ENCODE measurements at places on chromosomes 5 and 9.
A peak's percentile ranks its signal among the peaks of the same experiment; 100 is the strongest.

DNA sequence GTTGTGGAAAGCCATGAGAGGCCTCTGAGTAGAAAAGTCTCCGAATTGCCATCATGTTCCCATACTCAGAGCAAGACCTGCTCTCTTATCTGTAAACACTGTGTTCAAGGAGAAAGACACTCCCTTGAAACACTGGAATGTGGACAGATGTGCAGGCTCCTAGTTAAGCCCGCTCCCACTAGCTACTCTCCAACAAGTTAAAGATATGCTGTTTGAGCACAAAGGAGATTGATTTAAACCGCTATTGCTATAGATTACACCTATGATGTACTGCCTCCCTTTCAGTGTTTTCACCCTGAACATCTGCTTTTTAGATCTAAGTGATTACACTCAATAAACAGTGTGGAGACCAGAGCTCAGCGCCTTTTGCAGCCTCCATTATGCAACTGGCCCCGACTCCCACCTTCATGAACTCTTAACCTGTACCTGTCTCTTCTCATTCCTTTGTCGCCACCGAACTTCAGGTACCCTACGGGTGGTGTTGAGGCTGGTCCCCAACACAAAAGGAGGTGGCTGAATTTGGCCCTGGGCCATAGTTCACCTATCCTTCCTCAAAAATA, 47.5 kb downstream of the TMEM245 start:
- DNase-seq = no peak

GRCh38 chr5:173670791-173671120, 54.3 kb upstream of the BOD1 start:
- no peak for DNase-seq

DNA sequence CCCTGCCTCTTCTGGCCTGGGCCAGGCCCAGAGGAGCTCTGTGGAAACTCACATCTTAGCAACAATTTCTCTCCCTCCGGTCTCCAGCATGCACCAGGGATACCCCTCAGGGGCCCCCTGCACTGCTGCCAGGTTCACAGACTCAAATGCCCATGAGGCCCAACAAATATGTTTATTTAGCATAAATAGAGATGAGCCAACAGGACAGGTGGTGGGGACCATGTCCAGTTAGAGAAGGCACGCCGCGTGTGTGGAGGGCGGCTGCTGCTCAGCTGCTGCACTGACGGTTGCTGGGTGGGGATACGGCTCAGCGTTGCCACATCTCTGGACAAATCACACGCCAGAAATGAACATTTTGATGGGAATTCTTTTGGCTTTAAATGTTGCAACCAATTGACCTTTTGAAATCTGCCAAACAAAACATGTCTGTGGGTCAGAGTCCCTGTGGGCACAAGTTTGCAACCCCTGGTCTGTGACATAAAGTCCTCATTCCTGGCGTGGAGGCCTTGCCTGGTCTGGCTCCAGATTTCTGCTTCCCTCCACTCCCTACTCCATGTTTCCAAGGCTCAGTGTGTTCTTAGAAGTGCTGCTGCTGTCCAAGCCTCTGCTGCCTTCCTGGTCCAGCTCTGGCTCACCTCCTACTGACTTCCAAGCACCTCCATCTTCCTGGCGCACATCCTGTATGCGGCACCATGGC, 88.9 kb downstream of the AMBP start:
- DNase-seq = no peak

- DNase-seq = no peak
Observed at GRCh38 chr9:68804911-68805889, 100.2 kb downstream of the PIP5K1B start.

GRCh38 chr5:87886164-87886563, 382.5 kb downstream of the TMEM161B start:
- DNase-seq = no peak

GRCh38 chr5:143110591-143110990, 292.9 kb downstream of the NR3C1 start:
- DNase-seq = no peak

- no peak for DNase-seq
Observed at GRCh38 chr9:36158122-36158521, 11.1 kb upstream of the CCIN start.

DNA sequence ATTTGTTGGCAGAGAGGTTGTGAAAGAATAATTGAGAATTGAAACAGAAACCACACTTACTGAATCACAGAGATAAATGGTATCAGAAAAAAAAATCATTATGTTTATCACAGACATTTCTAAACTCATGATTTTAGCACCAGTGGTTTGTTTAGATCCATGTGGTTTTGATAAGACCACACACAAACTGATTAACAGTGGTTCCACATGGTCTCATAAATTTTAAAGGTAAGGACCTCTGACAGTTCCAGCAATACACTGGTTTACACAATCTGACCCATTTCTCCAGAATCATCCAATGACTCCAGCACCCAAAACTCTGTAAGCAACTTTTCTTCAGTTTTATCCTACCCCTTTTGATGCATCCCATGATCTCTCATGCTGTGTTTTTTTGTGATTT, 261.2 kb downstream of the ANXA1 start:
- DNase-seq = no peak

- DNase-seq = no peak
Observed at GRCh38 chr5:58090704-58091103, 369.2 kb downstream of the PLK2 start.

DNA sequence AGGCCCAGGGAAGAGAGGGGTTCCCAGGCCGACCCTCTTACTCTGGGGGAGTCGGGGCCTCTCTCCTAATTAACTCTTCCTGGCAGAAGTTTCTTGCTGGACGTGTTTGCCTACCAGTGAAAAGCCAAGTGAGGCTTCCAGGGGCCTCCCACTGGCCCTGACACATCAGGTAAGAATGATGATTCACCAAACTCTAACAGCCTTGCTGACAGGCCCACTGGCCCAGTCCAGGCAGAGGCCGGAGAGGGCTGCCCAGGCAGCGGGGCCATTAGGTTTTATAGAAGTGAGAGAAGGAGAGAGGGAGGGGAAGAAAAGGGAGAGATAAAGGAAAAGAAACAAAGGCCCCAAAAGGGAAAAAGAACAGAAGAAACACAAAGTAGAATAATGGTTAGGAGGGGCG, 50.8 kb upstream of the FOXE1 start:
- DNase-seq = no peak

- no peak for DNase-seq
Observed at GRCh38 chr9:123552530-123552929, 196.5 kb downstream of the CRB2 start.

DNA sequence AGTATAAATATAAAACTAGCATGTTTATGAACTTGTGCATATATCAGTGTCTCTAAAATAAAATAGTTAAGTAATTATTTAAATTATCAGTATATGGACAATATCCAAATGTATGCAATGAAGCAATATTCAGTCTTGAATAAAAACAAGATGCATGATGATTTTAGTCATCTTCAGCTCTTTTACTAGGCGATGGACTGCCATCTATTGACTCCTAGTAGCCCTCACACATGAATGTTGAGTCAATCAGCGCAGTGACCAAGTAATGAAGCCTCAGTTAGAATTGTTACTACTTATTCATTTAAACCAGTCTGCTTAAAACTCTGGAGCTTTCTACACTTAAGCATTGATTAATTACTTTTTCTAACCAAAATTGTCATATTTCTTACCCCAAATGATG, 92.9 kb upstream of the GRHPR start:
- DNase-seq = no peak

- no peak for DNase-seq
Observed at GRCh38 chr5:88556406-88556805, 287.8 kb upstream of the TMEM161B start.

DNA sequence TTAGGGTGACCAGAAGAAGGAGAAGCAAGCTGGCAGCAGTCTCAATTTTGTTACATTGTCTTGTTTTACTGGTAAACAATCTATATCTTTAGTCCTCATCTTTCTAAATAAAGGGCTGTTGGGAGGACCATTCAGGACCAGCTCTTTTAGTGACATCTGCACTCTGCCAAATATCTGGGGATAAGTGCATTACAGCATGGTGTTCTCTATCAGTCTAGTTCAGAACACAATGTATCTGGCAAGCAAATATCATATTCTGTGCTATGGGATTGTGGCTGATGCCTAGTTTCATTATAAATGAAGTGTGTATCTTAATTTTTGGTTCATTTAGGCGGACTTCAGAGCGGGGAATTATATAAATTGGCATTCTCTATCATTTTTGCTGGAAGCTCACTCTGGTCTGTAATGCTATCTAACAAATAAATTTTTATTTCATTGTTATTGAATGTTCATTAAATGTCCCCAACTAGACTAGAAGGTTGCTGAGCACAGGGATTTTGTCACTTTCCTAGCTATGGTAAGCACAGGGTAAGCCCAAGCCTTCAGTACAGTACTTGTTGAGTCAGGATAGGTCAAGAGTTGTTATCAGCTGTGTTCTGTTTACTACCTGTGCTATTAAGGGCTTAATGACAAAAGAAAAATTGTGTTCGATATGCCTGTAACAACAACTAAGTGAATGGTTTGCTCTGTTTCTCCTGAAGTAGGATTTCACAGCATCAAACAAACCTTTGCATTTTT, 11.9 kb downstream of the WDR31 start:
- no peak for DNase-seq

- no peak for DNase-seq
Observed at GRCh38 chr9:98342098-98342819, 86.8 kb upstream of the TBC1D2 start.

DNA sequence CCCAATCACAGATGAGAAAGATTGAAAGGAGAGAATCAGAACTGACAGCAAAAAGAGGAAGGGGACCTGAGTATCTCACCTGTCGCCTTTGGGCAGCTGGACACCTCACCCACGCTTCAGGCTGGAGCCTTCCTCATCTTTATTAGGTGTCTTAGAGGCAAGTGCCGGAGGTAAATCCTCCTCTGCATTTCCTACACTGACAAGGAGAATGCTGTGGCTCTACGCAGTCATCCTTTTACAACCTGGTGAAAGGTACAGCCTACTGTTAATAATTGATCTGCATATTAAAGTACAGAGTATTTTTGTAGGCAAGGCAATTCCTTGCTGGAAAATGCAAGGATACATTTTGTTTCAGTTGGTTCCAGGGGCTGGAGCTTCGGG, 34.8 kb downstream of the PRLR start:
- DNase-seq = no peak

GRCh38 chr5:109718216-109718615, 28.5 kb downstream of the MAN2A1 start:
- DNase-seq = no peak

DNA sequence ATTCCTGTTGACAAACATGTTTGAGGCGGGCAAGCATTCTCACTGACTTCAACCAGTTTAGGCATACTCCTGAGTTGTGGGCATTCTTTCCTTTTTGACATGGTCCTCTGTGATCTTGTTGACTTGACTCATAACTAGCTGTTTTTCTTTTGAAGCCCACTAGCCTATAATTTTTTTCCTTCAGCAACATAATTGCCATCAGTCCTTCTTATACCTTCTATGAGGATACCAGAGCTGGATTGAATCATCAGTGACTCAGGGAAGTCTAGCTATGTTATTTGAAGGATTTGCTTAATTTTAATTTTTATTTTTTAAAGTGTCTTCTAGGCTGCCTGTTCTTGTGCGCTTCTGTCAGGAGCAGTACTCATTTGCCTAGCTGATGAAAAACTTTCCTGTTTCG, 259.5 kb downstream of the NR3C1 start:
- no peak for DNase-seq

DNA sequence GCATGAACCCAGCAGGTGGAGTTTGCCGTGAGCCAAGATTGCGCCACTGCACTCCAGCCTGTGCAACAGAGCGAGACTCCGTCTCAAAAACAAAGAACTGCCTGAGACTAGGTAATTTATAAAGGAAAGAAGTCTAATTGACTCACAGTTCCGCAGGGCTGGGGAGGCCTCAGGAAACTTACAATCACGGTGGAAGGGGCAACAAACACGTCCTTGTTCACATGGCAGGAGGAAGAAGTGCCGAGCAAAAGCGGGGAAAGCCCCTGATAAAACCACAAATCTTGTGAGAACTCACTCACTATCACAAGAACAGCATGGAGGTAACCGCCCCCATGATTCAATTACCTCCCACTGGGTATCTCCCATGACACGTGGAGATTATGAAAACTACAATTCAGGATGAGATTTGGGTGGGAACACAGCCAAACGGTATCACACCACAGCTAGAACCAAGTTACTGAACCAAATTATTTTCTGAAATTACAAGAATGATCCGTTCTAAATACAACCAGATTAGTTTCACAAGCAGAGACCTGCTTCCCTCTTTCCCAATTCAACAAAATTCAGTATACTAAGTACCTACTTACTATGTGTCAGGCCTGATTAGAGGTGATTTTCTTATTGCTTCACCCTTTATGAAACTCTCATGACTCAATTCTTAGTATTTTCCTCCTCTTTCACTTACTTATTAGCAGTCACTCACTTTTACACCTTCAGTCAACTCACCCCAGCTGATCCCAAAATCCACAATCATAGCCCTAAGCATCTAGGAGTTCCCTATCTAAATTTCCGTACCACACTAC, 8.4 kb downstream of the UBTD2 start:
- peak; percentile 25 for DNase-seq

DNA sequence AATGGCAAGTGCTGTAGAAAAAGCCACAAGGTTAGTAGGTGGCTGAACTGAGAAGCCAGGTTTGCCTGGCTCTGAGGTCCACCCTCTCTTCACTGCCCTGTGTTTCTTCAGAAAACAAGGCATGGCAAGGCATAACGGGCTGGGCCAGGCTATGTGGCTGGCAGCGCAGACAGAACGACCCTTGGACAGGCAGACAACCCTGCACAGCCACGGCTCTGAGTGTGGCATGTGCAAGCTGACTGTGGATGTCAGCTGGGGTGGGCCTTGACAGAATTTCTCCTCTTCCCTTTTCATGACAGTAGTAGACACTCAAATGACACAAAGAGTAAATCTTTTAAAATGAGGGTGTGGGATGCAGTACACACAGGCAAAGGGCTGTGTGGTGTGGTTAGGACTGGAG, 81.7 kb downstream of the MACROH2A1 start:
- DNase-seq = no peak

DNA sequence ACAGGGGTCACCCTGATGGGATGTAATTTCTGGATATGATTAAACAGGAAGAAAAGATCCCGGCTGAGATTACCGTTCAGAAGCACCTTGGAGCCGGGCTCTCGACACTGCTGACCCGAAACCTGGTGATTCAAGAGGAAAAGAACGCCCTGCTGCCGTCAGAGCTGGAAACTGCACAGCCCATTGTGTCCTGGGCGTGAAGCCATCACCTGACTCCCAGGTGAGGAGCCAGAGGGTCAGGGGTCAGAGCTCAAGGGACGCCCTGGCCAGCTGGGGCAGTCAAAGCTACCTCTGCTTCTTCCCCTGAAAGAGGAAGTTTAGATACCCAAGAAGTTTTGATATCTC, 17.8 kb upstream of the SLC12A7 start:
- DNase-seq = no peak
